ENCODE measurements at places on chromosomes 11 and 22.

DNA sequence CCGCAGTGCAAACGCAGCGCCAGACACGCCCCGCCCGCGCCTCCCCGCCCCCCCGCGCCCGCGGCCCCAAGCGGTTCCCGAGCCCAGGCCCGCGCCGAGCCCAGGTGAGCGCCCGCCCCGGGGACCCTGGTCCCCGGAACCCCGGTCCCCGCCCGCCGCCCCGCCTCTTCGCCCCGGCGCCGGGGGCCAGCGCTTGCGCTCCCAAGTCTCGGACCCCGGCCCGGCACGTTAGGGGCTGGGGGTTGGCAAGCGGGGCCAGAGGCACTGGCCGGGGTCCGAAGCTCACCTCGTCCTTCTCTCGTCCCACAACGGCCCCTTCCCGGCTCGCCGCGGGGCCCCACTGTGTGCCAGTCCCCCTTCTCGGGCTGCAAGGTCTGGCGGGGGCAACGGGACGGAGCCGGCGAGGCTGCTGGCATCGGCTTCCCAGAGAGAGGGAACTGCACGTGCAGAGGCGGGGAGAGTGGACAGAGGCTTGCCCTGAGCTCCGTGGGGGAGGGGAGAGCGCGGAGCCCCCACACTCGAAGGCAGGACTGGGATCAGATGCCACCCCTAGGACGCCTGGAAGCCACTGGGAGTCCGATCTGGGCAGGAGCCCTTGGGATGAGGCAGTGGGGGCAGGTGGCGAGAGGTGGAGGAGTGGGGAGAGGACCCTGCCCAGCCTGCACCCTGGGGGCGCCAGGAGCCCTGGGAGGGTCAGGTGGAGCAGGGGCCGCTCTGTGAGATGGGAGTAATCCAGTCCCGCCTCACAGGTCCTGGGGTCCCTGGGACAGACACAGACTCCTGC, 1.8 kb upstream of the AIFM3 start:
- DNase-seq, result no peak

DNA sequence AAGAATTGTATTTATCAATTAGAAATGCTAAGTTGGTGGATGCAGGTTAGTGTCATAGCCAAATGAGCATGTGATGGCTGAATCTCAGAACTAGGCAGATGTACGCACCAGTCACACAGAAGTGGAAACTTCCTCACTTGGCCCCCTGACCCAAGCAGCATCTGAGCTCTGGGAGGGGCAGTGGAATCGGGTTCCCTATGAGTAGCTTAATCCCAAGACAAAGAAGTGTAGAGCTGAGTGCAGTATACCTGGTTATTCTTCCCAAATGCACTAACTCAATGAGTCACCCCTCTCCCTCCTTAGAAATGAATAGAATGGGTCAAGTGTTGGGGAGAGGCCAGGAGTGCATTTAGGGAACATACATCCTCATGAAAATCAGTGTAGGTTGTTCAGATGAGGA, 224.6 kb downstream of the FAT3 start:
- DNase-seq, result no peak

DNA sequence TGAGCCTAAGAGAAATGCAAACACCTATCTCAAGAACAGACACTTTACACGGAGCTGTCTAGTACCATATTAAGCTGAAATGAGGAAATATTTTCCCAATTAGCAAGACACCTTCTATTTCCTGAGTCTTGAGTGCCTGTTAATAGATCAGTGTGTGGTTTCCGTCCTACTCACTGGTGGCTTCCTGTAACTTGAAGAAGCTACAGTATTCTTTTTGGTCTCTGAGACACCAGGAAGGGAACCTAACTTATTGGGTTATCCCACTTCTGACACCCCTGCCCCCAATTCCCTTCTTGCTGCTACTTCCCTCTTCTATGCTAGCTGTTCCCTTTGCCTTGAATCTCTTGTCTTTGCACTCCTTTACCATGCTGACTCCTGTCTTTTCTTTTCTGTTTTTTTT, 92.7 kb downstream of the FDX1 start:
- no peak for DNase-seq

DNA sequence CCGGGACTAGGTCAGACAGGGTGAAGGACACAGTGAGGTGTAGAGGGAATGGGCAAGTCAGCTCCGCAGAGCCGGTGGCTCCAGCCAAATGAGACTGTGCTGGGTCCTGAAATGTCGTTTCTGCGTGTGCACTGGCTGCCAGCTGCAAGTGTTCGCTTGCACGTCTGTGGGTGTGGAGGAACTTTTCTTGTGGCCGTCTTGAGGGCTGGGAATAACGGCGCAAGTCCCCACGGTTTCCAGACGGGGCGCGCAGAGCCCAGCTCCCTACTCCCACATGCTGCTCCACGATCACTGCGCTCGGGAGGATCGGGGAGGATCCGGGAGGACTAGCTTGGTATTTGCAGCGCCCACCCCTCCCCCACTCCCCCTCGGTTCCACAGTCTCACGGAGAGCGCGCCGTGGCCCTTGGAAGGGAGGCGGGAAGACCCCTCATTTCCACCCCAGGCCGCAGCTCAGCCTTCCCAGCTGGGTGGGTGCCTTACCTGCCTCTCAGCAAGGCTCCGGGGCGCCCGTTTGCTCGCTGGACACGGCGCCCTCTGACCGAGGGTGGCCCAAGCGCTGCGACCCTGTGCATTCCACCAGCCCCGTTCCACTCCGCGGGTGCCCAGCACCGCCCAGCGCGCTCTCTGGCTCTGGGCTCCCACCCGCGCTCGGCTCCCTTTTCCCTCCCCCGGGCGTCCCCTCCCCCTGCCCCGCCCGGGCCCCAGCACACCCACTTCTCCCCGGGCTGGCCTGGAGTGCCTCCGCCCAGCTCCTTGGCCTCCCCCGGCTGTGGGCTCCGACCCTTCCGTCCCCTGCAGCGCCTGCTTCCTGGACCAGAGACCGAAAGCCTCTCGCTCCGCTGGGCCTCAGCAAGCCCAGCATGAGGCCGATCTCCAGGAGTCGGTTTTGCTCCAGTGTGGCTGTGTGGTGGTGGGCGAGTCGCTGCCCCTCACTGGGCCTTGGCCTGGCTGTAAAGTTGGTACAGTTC, at the start of gene KCNE3:
TSS of gene KCNE3 (minus strand) at position 634 of the 970 bp plus-strand sequence. CDS start 9,986 bp downstream, outside the sequence.
- DNase-seq, result peak; percentile 51

GRCh38 chr11:22115470-22116029, 77.3 kb upstream of the ANO5 start:
- DNase-seq, result no peak

- DNase-seq, result no peak
Measured at GRCh38 chr22:39446239-39446721, 10.5 kb upstream of the MGAT3 start.

GRCh38 chr11:11137339-11137738, 215.7 kb downstream of the CSNK2A3 start:
- no peak for DNase-seq

- no peak for DNase-seq
Measured at GRCh38 chr22:50507421-50507990, at the start of gene LMF2. Gene LMF2 (minus strand): TSS chr22:50507702. CDS start chr22:50507675, 27 bp downstream.

- no peak for DNase-seq
Measured at GRCh38 chr22:48948575-48949170, 879.0 kb downstream of the BRD1 start.

DNA sequence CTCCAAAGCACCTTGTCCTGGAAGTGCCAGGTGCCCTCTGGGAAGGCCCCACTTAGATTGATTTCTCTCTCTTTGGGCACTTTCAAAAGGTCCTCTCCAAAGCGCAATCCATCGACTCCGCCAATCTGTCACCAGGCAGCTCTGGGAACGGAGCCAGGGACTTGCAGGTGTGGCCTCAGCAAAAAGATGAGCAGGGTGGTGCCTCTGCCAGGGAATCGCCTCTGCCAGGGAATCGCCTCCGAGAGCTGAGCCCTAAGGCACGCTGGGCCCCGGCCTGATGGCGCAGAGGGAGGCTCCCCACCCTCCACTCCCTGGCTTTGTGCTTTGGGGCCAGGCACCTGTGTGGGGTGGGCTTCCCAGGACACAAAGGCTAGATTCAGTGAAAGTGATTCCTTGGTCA, 1391.3 kb downstream of the TBC1D22A start:
- no peak for DNase-seq

GRCh38 chr11:99565333-99565732, 544.6 kb downstream of the CNTN5 start:
- no peak for DNase-seq

DNA sequence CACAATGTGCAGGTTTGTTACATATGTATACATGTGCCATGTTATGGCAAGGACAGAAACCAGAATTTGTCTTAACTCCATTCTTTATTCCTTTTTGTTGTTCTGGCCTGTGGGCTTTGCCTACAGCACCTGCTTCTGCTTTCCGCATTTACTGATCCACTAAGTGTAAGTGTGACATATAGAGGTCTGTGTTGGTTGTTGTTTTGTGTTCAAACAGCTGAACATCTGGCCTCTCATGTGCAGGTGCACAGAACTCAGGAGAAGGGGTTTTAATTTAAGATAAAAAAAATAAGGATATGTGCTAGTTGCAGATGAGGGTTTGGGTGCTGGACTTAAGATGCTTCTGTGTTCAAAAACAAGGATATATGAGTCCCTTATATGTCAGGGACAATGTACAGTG, 85.8 kb upstream of the RAG2 start:
- DNase-seq, result no peak

GRCh38 chr11:55949330-55949729, 13.1 kb upstream of the OR5I1 start:
- DNase-seq, result no peak

DNA sequence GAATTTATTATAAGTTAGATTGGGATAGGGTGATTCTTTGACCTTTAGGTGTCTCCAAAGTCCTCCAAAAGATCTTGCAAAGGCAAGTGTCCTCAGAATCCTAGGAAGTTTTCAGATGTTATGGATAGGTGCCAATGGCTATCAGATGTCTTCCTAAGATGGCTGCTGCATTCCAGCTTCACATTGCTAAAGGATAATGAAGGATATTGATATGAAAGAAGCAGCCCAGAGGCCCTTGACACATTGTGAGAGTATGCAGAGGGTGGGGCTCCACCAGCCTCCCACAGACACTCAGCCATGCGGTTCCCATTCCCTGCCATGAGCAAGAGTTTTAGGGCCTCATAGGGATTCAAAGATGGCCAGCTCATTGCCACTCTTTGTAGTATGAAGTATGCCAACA, 22.3 kb upstream of the GLYATL2 start:
- DNase-seq, result no peak

- DNase-seq, result no peak
Measured at GRCh38 chr11:105046898-105047579, 1.9 kb upstream of the CARD16 start.

GRCh38 chr11:122267602-122268001, 151.6 kb upstream of the BLID start:
- DNase-seq, result no peak

DNA sequence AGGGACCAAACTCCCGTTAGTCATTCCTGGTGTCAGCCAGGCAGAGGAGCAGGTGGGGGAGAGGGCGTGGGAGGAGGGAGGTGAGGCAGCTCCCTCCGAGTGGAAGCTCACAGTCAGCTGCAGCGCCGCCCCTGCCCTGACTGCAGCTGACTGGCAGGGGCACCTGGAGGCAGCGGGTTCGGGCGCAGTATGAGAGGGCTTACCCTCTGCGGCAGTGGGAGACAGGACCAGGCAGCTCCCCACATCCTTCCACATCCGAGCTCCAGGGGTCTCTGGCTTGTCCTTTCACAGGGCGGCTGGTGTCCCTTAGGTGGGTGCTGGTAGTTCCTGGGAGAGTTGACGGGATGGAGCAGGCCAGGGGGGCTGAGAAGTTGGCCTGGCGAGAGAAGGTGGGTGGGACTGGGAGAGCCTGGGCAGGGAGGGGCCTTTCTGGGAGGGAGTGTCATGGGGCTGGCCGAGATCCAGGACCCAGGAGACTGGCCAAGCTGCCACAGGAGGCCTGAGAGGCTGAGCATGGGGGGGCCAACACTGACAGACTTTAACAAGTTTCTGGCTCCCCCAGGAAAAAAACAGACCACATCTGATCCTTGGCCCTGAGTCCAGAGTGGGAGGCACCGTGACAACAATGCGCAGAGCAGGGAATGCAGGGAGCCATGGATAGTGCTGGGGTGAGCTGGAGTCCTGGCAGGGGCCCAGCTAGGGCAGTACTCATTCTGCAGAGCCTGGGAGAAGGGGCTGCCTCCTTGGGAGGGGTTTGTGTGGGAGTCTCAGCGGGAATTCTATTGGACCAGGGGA, 4.9 kb downstream of the ADORA2A start:
- no peak for DNase-seq

DNA sequence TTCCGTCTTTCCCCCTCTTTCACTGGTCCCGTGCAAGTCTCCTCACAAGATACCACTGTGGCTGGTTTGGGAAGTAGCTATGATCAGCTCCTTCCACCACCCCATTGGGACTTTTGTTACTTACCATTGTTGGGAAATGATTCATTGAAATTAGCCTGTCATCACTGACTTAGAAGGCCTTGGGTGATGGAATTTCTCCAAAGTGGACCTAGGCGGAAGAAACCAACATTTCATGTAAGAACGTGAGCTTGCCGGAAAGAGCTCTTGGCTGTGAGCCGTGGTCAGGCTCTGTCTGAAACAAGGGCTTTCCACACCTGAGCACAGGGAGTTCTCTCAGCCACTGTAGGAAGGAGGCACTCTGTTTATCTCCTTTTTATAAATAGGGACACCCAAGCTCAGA, 23.5 kb upstream of the CRYBB3 start:
- no peak for DNase-seq

GRCh38 chr11:134266841-134267251, 9.3 kb upstream of the GLB1L3 start:
- DNase-seq, result no peak

DNA sequence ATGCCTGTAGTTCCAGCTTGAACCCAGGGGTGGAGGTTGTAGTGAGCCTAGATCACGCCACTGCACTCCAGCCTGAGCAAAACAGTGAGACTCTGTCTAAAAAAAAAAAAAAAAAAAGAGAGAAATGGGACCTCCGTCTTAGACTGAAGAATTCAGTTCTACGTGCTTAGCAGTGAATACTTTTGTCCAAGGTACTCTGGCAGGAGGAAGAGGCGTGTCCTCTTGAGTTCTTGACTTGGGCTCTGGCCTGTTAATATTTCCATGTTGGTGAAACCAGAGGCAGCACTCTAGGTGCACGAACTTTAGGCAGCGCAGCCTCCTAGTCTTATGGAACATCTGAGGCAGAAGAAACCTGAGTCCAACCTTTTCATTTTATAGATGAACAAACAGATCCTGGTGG, 2.4 kb downstream of the HMBS start:
- no peak for DNase-seq

DNA sequence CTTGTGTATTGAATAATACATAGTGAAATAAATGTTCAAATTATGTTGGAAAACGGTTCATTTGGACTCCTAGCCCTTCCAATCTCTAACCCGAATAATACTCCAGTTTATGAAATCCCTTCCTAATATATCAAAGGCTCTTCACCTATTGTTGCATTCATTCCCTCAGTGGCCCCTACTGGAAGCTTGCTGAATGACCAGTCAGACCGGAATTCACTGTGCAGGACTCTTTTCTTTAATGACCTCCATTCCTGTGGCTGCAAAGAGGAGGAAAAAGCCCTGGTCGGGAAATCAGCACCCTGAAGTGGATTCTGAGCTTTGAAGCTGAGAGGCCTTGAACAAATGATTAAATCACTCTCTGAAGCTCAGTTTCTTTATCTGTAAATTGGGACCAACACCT, 19.1 kb upstream of the RCN1 start:
- peak; percentile 42 for DNase-seq

DNA sequence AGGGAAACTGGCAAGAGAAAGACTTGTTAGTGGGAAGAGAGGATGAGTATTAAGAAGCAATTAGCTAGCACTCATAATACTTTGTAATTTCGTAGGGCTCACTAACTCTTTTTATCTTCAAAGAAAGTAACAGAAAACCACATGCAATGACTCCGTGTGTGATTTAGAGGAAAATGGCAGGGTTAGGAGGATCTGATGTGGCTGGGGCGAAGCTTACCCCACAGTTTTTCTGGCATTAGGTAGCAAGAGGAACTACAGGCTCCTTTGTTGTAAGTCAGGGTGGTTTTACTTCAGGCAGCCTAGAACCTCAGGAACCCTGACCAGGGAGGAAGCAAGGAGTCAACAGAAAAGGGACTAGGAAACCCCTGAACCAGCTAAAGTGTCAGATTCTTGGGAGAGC, 89.7 kb downstream of the SPON1 start:
- DNase-seq, result no peak

All from renal pelvis (tissue), 12 donors.